Activated CD4-positive, alpha-beta T cell treated with anti-CD3 and anti-CD28 coated beads, Interleukin-10, Interleukin-2, amounts not matched to agents 100 ng/mL and 50 ng/mL, durations not matched to agents 16 hours and 8 hours (primary cell): ENCODE measurements at places on chromosomes 4 and X.

DNA sequence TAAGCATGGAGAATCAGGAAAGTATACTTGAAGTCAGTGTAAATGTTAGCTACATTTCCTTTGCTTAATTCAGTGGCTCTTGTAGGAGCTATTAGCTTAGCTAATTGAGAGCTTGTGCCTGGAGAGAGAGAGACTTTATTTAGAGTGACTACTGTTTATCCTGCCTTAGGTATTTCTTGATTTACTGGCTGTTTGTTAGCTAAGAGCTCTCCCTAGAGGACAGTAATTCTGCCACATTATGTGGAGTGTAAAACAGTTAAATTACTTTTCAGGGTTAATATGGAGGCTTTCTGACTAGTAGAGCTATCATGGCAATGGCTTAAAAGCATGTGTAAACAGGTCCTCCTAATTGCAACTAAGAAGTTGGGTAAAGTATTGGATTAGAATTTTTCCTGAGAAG, 306.5 kb upstream of the TECRL start:
- no peak for DNase-seq

- no peak for DNase-seq
These were observed 484 bp downstream of the CXCL2 start for GRCh38 chr4:74098427-74098994.

GRCh38 chrX:42804524-42804923, 26.6 kb upstream of the PPP1R2C start:
- DNase-seq = no peak

GRCh38 chrX:140817943-140818342, 108.4 kb downstream of the LINC00632 start:
- DNase-seq = peak; percentile 48
